ENCODE measurements at places on chromosomes 16 and 17.

DNA sequence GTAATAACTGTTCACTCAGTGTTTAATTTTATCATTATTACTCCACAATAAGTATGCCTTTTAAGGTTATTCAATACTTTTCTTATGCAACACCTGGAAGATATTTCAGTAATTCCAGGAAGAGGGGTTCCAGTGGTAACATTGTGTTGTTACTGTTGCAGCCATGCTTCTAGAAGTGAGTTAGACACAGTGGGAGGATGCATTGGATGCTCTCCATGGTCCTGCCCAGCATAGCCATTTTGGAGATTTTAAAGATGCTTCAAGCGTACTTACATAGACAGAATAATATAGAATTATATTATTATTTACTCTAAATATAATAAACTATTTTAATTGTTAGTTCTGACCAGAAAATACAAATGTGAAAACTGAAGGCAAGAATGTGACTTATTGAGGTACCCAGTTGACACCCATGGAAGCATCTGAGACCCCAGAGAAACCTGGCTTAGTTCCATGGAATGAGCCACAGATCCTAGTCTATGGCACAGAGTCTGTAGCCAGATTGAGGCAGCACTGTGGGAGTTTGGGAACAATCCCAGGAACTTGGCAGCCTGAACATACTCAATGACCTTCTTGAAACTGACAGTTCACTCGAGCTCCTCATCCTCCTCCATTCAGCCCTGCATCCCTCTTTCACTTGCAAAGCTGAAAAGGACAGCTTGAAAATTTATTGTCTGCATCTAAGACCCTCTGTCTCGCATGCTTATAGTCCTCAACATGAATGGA, 190.1 kb upstream of the HS3ST4 start:
- no peak for DNase-seq

- DNase-seq, result no peak
These were observed 37.0 kb downstream of the RAB11FIP4 start for GRCh38 chr17:31428512-31428911.

DNA sequence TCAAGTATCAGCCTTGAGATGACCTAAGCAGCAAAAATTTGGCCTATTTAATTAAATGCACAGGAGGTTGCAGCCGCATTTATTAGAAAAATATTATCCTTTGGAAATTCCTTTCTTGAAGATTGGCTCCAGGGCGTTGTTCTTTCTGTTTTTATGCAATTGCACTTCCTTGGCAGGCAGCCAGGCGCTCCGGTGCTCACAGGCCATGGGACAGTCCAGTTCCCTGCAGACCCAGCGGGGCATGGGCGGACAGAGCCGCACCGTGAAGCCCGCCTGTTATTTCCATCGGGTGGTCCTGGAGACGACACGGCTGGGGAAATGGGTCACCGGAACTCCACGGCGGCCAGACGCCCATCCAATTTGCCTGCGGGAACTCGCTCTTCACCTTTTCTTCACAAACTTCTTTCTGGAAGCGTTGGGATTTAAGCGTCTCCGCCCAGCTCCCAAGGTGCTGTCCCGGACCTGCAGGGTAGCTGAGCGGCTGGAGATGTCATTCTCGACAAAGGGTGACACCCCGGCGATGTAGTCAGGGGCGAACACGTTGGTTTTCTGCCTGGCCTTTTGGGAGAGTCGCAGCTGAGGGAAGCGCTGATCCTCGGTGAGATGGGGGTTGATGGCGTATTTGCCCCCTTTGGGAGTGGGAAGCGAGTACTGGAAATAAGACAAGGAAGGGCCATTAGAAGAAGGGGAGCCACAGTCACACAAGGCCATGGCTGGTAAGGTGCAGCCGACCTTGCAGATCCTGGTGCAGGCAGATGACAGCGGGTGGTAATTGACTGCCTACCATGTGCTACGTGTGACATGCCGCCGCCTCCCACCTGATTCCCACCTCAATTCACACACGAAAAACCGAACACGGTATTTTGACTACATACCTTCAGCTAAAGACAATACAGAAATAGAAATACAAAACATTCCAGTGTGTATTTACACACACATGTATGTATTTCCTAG, 12.5 kb downstream of the NOB1 start:
- DNase-seq, result no peak

- no peak for DNase-seq
These were observed 190.2 kb upstream of the CDH11 start for GRCh38 chr16:65312071-65312470.

DNA sequence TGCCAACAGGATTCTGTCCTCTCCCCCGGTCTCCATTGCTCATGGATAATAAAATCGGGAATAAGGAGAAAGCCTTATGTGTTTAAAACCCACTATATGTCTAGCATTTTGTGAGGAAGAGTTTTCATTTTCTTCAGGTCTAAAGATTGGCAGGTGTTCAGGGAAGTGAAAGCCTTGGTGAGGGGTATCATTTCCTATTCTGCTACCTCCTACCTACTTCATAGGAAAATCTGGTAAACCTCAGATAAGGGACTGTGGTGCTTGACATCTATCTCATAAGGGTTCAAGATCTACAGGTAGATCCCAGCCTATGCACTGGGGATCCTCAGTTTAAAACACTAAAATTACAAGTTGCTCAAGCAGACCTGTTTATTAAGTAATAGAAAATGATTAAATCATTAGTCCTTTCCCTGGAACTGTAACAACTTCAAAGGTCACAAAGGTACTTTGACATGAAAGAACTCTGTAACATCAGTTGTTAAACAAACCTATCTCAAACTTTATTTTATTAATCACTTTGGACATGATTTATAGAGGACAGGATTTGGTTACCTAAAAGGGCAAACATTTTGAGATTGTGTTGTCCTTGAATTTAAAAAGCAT, 6.5 kb downstream of the MOSMO start:
- no peak for DNase-seq

GRCh38 chr16:77437859-77438258, 3.0 kb upstream of the ADAMTS18 start:
- DNase-seq, result no peak

Data from NCI-H2081 (cell line).